ENCODE measurements at places on chromosomes 7 and 10.
A peak's percentile ranks its signal among the peaks of the same experiment; 100 is the strongest.

GRCh38 chr7:77653572-77653971 lies 42.7 kb upstream of the RSBN1L start:
- DNase-seq, result no peak

DNA sequence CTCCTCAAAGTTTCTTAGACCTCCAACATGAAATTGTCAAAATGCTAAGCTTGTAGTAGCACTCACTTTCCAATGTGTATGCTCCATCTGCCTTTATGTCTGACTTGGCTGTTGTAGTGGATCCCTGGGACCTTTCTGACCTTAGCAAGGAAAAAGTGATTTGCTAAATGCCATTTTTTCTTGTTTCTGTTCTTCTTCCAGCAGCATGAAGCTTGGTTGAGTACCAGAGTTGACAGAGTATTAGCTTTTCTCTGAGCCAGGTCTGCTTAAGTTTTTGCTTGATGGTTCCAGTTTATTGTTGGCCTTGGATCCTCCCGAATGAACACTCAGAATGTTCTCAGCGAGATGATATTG lies 168.7 kb downstream of the SND1 start:
- DNase-seq, result no peak

DNA sequence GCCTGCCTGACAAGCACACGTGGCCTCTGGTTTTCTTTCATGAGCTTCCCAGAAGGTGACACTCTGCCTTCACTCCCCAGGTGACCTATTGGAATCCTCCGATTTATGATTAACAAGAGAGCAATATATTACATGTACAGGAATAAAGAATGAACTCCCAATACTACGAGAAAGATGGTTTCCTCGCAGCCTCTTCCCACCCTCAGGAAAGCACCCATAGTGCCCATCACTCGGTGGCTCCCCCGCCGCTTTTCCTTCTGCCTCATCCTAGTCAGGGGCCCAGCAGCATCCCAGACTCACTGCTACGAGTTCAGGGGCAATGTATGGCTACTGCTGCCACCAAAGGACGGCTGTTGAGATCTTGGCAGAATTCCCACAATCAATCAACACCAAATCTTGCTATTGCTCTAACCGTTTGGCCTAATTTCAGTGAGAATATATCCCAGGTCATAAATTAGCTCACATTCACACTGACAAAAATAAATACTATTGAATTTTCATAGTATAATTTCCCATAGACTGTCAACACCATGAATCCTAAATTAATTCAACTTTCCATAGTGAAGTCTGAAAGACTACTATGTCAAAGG lies 196.3 kb downstream of the TNS3 start:
- no peak for DNase-seq

DNA sequence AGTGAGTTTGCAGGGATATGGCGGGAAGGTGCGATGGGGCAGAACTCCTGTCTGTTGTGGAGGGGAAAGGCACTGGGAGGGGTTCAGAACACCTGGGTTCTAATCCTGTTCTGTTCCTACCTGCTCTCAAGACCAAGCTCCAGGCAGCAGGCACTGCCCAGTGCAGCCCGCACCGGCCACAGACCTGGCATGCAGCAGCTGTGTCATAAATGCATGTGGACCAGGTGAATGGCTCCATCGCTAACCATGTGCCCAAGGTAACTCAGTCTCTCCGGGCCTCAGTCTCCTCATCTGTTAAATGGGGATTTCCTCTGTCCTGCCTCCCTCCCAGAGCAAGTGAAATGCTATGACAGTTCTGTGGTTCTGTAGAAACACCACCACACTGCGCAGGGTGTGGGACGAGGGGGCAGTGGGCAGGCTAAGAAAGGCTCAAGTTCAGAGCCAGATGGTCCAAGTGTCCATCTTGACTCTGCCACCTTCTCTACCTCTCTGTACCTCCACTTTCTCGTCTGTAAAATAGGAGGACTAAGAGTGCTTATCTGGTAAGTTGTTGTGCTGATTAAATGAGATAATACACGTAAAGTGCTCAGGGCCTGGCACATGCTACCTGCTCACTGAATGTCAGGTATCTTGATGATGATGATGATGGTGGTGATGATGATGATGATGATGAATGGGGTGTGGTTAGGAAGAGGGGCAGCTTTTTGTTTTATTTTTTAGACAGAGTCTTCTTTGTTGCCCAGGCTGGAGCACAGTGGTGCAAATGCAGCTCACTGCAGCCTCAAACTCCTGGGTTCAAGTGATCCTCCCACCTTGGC lies 22.9 kb downstream of the ATP6V1F start:
- no peak for DNase-seq

- no peak for DNase-seq
Observed at GRCh38 chr10:87775766-87776165, 42.3 kb downstream of the ATAD1 start.

GRCh38 chr10:51729822-51730555 lies 30.6 kb upstream of the CSTF2T start:
- no peak for DNase-seq

- no peak for DNase-seq
Observed at GRCh38 chr10:5630112-5630436, 36.3 kb downstream of the ASB13 start.

DNA sequence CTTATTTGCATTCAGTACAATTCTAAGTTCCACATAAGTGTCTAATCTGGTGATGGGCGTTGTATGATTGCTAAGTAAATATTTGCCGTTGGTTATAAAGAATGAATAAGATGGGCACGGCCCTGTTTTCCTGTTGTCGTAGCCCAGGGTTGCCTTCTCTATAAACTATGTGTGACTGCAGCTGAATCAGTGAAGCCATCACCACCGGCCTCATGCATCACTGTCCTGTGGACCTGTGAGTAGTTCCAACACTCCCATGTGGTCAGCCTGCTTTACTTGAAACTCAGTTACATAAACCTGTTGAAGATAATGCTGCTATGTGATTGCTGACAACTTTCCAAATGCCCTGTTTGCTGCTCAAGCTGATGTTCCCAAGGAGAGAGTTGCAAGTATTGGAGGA lies 21.6 kb upstream of the KLF6 start:
- peak; percentile 63 for DNase-seq

- no peak for DNase-seq
Observed at GRCh38 chr10:124697837-124698544, 46.2 kb downstream of the FAM53B start.

- DNase-seq, result no peak
Observed at GRCh38 chr10:45229823-45230222, 85.6 kb downstream of the OR13A1 start.

DNA sequence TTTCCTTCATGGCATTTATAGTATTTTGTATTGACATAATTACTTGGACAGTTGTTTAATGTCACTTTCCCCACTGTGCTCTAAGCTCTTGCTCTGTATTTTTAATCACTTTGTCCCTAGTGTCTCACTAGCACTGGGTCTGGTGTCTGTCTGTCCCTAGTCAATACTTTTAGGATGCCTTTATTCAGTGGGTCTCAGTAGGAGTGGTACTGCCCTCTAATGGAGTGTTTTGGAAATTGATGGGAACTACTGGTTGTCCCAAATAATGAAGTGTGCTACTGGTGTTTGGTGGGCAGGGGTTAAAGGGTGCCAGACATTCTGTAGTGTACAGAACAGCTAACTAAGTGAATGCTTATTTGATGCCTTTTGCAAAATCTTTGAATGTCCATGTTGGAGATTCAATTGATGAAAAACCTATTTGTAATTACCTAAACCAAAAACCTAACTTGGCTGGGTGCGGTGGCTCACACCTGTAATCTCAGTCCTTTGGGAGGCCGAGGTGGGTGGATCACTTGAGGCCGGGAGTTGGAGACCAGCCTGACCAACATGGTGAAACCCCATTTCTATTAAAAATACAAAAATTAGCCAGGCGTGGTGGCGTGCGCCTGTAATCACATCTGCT lies 33.3 kb downstream of the CDK14 start:
- DNase-seq, result peak; percentile 80

DNA sequence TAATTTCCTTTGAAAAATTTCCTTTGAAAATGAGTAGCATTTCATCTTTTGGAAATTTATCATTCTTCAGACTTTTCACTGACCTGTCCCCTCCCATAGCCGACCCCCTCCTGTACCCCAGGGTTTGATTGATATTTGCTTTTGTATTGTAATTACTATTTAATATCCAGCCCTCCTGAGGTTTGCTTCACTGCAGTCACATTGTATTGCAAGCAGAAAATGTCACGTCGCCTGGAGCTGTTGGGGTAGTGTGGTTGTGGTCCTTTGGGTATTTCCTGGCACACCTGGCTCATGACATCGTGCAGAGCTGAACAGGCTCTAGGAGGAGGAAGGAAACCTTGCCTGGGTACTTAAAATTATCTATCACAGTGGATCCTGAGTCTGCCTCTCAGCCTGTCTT lies 116.1 kb downstream of the INSYN2A start:
- DNase-seq, result no peak

- no peak for DNase-seq
Observed at GRCh38 chr10:23195846-23196600, 3.9 kb downstream of the PTF1A start.

GRCh38 chr7:129144834-129145668 lies 544 bp downstream of the TSPAN33 start:
- no peak for DNase-seq

DNA sequence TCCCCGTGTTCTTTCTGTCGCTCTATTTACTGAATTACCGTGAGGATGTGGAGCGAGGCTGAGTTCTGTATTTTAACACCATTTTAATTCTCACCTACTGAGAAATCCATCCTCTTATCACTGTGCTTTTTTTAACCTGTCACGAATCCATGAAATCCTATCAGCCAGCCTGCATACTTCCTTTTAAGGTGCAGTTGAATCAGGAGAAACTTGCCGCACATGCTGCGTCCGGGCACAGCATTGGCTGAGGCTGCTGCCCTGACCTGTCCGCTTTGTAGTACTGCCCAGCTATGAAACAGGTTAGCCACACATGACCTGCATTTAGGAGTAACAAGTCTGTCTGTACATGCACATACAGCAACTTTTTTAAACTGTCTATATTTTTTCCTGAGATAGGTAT lies 82.5 kb downstream of the EGFR start:
- no peak for DNase-seq

GRCh38 chr7:84088802-84089201 lies 105.8 kb downstream of the SEMA3A start:
- DNase-seq, result no peak

DNA sequence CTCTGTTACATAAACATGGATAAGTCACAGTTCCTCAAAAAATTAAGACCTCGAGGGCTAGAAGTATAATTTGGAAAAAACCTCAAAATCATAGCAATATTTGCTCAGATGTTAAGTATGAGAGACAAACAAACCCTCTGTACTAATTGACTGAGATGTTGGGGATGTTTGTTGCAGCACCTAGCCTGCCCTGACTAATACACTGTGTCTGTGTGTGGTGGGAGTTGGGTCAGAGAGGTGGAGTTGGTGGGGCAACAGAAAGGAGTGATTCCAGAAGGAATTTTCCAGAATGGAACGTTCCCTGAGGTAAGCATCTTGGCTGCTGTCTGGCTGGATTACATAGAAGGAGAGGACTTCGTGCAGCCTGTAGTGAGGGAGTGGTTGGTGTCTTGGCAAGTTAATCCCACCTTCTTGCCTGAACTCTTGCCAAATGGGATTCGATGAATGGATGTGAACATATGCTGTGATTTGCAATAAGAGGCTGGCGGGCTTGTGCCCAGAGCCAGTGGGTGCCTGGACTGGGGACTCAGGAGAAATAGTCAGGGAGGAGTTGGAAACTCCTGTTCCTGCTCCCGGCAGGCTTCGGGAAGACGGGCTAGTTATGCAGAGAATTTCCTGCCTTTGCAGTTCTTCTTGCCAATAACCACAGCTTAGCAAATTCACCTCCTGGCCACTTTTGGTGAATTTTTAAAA lies 9.3 kb upstream of the FAM180A start:
- no peak for DNase-seq

GRCh38 chr7:80764132-80764531 lies 125.7 kb downstream of the CD36 start:
- no peak for DNase-seq

DNA sequence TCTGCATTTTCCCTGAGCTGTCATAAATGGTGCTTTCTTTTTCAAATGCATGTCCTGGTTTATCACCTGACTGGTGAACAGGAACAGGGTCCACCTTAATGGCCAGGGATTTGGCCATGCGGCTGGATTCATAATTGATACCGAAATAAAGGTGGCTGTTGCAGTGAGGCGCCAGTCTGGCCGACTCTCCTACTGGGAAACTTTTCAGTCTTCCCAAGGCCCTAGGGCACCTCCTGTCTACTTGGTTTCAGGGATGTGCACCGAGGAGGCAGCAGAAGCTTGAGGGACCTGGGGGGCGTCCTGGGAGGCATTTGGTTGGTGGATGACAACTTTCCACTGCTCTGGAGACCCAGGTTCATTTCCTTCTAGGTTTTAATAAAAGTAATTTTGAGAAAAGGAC lies 46.4 kb upstream of the FIGNL1 start:
- no peak for DNase-seq

DNA sequence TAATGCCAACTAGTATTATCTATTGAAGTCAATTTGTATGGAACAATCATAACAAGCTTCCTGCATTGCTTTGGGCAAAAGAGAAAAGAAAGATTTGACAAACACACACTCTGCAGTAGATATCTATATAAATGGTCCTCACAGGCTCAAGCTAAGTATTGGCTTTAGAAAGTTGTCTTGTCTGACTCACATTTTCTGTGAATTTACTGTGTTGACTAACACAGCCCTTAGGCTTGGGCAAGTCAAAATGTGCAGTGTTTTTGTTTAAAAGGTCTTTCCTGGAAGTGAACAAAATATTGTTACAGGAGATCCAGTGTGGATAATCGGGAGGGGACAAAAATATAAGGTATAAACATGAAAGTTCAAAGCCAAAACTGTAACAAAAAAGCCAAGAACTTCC lies 194.4 kb downstream of the RELN start:
- DNase-seq, result peak; percentile 39

GRCh38 chr10:130394832-130395231 lies 258.6 kb downstream of the GLRX3 start:
- no peak for DNase-seq

GRCh38 chr10:84397735-84398144 lies 69.4 kb downstream of the CCSER2 start:
- no peak for DNase-seq

DNA sequence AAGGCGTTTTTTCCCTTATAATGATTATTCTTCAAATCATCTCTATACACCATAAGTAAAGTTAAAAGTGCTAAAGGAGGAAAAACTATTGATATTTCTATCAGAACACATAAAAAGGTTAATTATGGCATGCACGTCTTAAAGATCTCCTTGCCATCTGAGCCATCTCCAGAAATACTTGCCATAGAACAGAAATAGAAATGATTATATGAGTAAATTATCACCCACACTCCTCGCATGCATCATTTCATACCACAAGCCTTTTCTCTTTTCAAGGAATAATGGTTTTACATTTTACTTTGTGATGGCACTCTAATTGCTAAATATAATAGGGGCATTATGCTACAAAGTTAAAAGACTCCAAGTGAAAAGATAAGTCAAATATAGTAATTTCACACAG lies 55.7 kb upstream of the GLCCI1 start:
- no peak for DNase-seq

GRCh38 chr7:21013765-21014539 lies 227.3 kb upstream of the SP8 start:
- DNase-seq, result no peak

- no peak for DNase-seq
Observed at GRCh38 chr7:11650030-11650429, 182.0 kb downstream of the THSD7A start.

Measured in NCI-H526 treated with DMSO at 0.1 percent for 48 hours (cell line).